ENCODE measurements at places on chromosomes 3 and 15.

GRCh38 chr15:69659454-69660050 lies 206.9 kb downstream of the RPLP1 start:
- H3K4me1 ChIP-seq, result no peaks in the 10 kb centered on the region
- peaks cover 4% of the 10 kb centered on the region for H3K27me3 ChIP-seq
- DNase-seq, result no peak

DNA sequence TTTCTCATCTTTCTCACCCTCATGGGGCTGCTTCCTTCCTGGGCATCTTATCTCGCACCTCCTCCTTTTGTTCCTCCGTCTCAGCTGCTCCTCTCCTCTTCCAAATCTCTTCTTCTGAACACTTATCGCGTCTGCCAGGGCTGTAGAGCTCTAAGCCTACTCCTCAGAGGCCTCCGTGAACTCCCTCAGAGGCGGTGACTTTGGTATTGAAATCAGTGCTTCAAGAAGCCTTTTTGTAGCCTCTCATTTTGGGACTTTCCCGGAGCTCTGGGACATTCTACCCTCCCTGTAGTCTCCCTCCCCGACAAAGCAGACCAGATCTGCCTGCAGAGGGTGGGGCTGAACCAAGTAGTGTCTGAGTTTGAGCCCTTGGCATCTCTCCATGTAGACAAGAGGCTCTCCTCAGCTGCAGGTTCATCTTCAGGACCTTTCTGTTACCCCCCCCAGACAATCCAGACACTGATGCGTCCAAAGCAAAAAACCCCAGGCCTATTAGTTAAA lies 17.5 kb upstream of the CPNE9 start:
- H3K4me3 ChIP-seq, result no peak overlapping the region
- H3K4me1 ChIP-seq, result no peaks in the 10 kb centered on the region

- no peaks in the 10 kb centered on the region for H3K27me3 ChIP-seq
- peak overlapping the region; percentile 89 for H3K4me3 ChIP-seq
- peaks cover 75% of the 10 kb centered on the region for H3K4me1 ChIP-seq
- DNase-seq, result no peak
These were observed 90.4 kb downstream of the FOXP1 start for GRCh38 chr3:71492974-71493771.

GRCh38 chr15:62125773-62126172 lies 39.3 kb downstream of the C2CD4B start:
- H3K27me3 ChIP-seq, result peaks cover 23% of the 10 kb centered on the region
- no peak overlapping the region for H3K4me3 ChIP-seq
- DNase-seq, result no peak
- peaks cover 34% of the 10 kb centered on the region for H3K4me1 ChIP-seq
- no peak overlapping the region for H3K27ac ChIP-seq

DNA sequence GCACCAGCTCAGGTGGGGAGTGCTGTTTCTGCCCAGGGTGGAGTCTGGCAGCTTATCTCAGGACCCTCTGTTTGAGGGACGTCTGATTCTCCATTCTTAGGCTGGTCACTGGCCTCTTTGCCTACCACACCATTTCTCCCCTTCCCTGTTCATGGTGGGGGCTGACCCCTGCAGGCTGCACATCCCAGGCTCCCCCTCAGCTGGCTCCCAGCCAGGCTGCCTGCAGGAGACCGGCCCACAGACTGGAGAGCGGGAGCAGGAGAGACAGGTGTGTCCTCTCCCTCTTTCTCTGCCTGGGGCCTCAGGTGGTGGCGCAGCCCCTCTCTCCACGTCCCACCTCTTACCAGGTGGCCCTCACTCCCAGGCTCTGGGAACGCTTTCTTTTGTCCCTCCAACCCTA lies 60.8 kb downstream of the RAB11A start:
- H3K27me3 ChIP-seq, result no peaks in the 10 kb centered on the region
- no peak overlapping the region for H3K4me3 ChIP-seq
- no peak for DNase-seq
- H3K27ac ChIP-seq, result no peak overlapping the region
- no peaks in the 10 kb centered on the region for H3K36me3 ChIP-seq
- no peaks in the 10 kb centered on the region for H3K4me1 ChIP-seq

GRCh38 chr3:25156626-25157025 lies 271.4 kb upstream of the RARB start:
- H3K36me3 ChIP-seq, result no peaks in the 10 kb centered on the region
- no peak for DNase-seq
- H3K27me3 ChIP-seq, result no peaks in the 10 kb centered on the region
- H3K4me1 ChIP-seq, result no peaks in the 10 kb centered on the region
- H3K27ac ChIP-seq, result no peak overlapping the region

- H3K4me1 ChIP-seq, result peaks cover 2% of the 10 kb centered on the region
- no peak overlapping the region for H3K4me3 ChIP-seq
- H3K36me3 ChIP-seq, result peaks cover 21% of the 10 kb centered on the region
- DNase-seq, result no peak
These were observed 32.1 kb downstream of the SCAP start for GRCh38 chr3:47443611-47443995.

DNA sequence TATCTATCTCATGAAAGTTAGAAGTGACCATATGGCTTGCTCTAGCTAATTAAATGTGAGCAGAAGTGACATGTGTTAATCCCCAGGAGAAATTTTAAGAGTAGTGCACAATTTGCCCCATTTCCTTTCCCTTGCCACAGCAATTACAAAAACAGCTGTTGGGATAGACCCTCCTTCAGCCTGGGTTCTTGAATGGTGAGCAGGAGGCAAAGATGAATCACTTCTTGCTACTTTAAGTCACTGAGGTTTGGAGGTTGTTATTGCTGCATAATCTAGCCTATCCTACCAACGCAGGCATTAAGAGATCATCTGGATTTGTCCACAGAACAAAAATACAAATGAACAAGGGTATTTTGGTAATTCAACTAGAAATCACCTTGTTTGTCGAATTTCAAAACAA lies 51.7 kb upstream of the CAPN7 start:
- H3K4me1 ChIP-seq, result peaks cover 4% of the 10 kb centered on the region
- H3K36me3 ChIP-seq, result no peaks in the 10 kb centered on the region
- no peak overlapping the region for H3K4me3 ChIP-seq
- peaks cover 48% of the 10 kb centered on the region for H3K27me3 ChIP-seq
- H3K27ac ChIP-seq, result no peak overlapping the region

DNA sequence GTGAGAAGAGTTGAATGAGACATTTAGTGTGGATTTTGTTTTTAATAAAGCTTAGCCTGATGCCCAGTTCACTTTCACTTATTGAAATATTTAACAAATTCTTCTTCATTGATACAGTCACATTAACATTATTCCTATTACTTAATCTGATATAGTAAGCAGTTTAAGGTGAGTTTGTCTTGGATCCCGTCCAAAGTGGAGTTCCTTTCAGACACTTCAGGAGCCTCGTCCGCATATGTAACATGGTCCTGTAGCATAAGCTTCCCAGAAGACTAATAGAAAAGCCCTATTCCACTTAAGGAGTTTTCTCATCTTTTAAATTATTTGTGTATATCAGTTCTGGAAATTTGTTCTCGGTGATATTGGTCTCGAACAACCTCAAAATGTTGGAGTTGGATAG lies 39.7 kb upstream of the MLF1 start:
- H3K27me3 ChIP-seq, result no peaks in the 10 kb centered on the region
- DNase-seq, result no peak
- no peak overlapping the region for H3K27ac ChIP-seq
- no peaks in the 10 kb centered on the region for H3K4me1 ChIP-seq
- no peak overlapping the region for H3K4me3 ChIP-seq

DNA sequence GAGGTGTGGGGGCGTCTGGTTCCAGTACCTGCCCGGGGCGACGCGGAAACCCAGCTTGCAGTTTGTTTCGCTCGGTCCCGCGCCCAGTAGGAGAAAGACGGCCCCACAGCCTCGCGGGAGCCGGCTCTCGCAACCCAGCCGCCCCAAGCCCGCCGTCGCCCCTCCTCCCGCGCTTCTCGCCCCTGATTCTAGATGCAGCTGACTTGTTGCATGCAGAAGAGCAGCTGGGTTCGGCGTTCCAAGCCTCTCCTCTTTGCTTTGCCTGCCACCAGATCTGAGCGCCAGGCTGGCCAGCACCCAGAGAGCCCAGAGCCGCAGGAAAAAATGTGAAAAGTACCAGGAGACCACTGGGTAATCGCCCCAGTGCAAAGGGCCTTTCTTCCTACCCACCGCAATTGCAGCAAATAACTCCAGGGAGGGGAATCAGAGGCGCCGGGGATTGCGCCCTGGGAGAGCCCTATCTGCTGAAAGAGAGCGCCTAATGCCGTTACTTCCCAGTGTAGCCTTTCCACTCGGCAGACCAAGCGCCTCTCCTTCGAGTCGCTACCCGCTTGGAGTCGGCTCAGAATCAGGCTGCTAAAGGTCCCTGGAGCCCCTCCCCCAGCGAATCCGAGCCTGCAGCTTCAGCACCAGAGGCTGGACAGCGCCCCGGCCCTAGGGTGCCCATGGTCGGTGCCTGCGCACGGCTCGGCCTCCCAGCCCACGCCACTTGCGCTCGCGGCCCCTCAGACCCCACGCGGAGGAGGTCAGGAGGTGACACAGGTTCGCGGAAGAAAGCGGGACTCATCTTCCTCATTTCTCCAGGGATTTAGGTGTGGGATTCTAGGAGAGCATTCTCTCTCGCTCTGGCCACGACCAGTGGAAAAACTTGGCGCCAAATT lies 15.7 kb upstream of the AEN start:
- H3K27ac ChIP-seq, result no peak overlapping the region
- peak; percentile 27 for DNase-seq
- H3K36me3 ChIP-seq, result no peaks in the 10 kb centered on the region

DNA sequence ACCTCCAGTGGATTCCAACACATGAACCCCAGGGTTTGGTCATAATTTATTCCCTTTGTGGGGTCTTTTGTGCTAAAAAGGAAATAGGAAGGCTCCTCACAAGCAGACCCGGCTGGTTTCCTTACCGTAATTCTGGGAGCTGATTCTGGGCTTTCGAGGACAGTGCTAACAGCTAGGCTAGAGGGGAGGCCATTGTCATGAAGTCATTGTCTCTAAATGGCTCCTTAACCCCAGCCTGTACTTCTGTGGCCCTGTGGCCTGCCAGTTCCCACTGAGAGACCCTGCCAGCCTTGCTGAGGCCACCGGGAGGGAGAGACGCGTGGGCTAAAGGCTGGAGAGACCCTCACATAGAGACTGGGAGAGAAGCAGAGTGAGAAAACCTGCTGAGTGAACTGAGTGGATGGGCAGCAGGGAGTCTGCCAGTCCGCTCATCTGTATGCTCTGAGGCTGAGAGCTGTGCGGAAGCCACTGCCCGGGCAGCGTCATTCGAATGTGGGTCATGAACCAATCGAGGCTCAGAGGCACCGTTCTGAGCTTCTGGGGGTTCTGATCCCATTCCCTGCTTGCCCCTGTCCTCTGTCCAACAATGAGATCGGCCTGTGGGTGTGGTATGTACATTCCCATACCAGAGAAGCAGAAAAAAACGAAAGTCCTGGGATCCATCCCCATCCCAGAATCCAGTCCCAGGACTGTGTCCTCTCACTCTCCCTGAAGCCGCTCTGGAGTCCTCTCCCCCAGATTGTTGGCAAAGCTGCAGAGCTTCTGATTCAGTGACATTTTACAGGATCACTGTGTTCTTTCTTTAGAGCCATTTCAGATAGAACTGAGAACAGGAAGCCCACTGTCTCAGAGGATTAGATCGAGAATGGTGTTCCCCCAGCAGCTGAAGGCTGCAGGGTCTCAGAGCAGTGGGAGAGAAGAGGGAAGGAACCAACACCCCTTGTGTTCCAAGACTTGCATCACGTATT lies 21.3 kb upstream of the DGKG start:
- H3K27ac ChIP-seq, result no peak overlapping the region
- no peaks in the 10 kb centered on the region for H3K27me3 ChIP-seq
- DNase-seq, result no peak

- H3K4me1 ChIP-seq, result peaks cover 24% of the 10 kb centered on the region
- DNase-seq, result no peak
- H3K36me3 ChIP-seq, result no peaks in the 10 kb centered on the region
- peaks cover 75% of the 10 kb centered on the region for H3K27me3 ChIP-seq
- H3K4me3 ChIP-seq, result no peak overlapping the region
- H3K27ac ChIP-seq, result no peak overlapping the region
These were observed 167.5 kb upstream of the HES1 start for GRCh38 chr3:193968380-193968974.

DNA sequence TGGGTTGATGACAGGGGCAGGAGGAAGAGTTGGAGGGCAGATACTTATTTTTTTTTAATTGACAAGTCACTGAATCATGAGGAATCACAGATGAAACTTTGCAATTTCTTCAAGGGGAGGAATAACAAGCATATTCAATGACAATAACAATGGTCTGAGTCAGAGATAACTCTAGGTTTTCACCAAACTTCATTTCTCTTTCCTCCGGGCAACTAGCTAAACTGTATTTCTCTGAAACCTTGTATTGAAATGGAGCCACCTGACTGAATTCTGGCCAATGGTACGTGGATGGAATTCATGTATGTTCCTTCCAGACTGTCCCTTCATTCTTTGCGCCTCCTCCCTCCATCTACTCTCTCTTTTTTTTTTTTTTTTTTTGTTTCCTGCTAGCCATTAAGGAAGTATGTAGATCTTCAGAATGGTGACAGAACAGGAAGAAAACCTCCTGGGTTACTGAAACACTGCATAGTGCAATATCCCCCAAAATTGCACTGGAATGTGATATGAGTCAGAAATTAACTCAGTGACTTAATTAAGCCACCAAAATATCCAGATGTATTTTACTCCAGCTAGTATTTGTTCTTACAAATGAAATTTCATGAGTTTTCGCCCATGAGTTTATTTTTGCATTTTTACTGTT lies 495.4 kb downstream of the OTOL1 start:
- H3K36me3 ChIP-seq, result no peaks in the 10 kb centered on the region
- no peak overlapping the region for H3K4me3 ChIP-seq
- DNase-seq, result no peak
- H3K4me1 ChIP-seq, result no peaks in the 10 kb centered on the region
- no peaks in the 10 kb centered on the region for H3K27me3 ChIP-seq

DNA sequence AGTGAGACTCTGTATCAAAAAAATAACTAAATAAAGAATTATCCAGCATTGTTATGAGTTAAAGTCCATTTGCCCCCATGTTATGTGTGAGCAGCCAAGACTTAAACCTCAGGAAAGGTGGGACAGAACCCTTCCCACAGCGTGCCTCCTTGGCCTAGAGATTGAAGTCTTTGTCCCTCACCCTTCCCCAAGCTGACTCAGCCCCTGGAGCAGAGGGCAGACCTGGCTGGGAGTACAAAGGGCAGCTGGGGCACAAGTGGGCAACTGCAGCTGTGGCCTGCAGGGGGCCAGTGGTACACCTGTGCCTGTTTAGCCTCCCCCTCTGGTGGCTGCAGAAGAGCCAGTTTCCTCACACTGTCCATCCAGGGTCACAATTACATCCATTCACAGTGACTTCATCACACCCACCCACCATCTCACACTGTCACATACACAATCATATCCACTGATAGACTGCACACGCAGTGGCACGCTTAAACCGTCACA lies 940 bp upstream of the ACY1 start:
- peak; percentile 41 for DNase-seq
- H3K36me3 ChIP-seq, result peaks cover 3% of the 10 kb centered on the region
- no peaks in the 10 kb centered on the region for H3K27me3 ChIP-seq
- peak overlapping the region; percentile 93 for H3K27ac ChIP-seq
- peaks cover 23% of the 10 kb centered on the region for H3K4me1 ChIP-seq
- peak overlapping the region; percentile 96 for H3K4me3 ChIP-seq

- H3K4me3 ChIP-seq, result no peak overlapping the region
- no peaks in the 10 kb centered on the region for H3K36me3 ChIP-seq
- no peak for DNase-seq
- H3K4me1 ChIP-seq, result no peaks in the 10 kb centered on the region
- H3K27me3 ChIP-seq, result no peaks in the 10 kb centered on the region
- H3K27ac ChIP-seq, result no peak overlapping the region
These were observed 91.5 kb upstream of the PPP2R3A start for GRCh38 chr3:135874035-135874434.

GRCh38 chr3:178777718-178778411 lies 241.6 kb downstream of the KCNMB2 start:
- no peaks in the 10 kb centered on the region for H3K36me3 ChIP-seq
- no peak overlapping the region for H3K4me3 ChIP-seq
- H3K4me1 ChIP-seq, result no peaks in the 10 kb centered on the region
- DNase-seq, result no peak
- H3K27ac ChIP-seq, result no peak overlapping the region
